Thoracic aorta (tissue), 2 donors: ENCODE measurements at places on chromosomes 5 and 9.

- no peak overlapping the region for H3K4me3 ChIP-seq
- DNase-seq, result no peak
- H3K27ac ChIP-seq, result no peak overlapping the region
- no peaks in the 10 kb centered on the region for H3K27me3 ChIP-seq
- no peaks in the 10 kb centered on the region for H3K4me1 ChIP-seq
Measured at GRCh38 chr5:163163858-163164257, 273.5 kb upstream of the CCNG1 start.

GRCh38 chr9:27977931-27978330, 404.6 kb upstream of the C9orf72 start:
- no peaks in the 10 kb centered on the region for H3K36me3 ChIP-seq
- no peaks in the 10 kb centered on the region for H3K4me1 ChIP-seq
- no peaks in the 10 kb centered on the region for H3K27me3 ChIP-seq
- H3K27ac ChIP-seq, result no peak overlapping the region

DNA sequence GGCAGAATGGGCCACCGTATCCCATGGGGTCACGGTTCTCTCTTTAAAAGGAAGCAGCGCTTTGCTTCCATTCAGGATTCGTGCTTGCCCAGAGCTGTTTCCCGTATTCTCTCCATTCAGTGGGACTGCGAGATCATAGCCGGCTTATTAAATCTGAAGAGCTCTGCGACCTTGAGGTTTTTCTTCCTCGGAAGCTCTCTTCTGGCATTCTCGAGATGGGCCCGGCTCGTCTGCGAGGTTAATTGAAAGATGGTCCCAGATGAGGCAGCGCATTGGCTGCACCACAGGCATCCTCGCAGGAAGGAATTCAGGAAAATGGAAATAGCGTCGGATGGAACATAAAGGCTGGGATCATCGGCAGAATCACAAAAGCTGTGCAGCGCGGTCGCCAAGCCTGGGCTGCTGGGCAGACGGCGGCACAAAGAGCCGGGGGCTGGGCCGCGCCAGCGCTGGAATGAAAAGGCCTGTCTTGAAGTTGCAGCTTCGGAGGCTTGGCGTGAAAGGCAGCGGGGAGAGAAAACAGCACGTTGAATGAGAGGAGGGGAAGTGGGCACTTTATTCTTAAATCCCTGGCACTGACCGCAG, 236.2 kb downstream of the IRX2 start:
- no peak overlapping the region for H3K4me3 ChIP-seq
- H3K4me1 ChIP-seq, result no peaks in the 10 kb centered on the region
- no peak for DNase-seq
- H3K36me3 ChIP-seq, result no peaks in the 10 kb centered on the region
- H3K27me3 ChIP-seq, result no peaks in the 10 kb centered on the region
- H3K27ac ChIP-seq, result no peak overlapping the region

- no peaks in the 10 kb centered on the region for H3K36me3 ChIP-seq
- peaks cover 18% of the 10 kb centered on the region for H3K4me1 ChIP-seq
- H3K4me3 ChIP-seq, result no peak overlapping the region
- no peaks in the 10 kb centered on the region for H3K27me3 ChIP-seq
Measured at GRCh38 chr9:122029898-122030297, 63.2 kb downstream of the TTLL11 start.

GRCh38 chr9:114270120-114270975, 52.5 kb upstream of the ORM1 start:
- no peaks in the 10 kb centered on the region for H3K27me3 ChIP-seq
- H3K4me1 ChIP-seq, result no peaks in the 10 kb centered on the region
- no peak overlapping the region for H3K27ac ChIP-seq
- H3K36me3 ChIP-seq, result peaks cover 8% of the 10 kb centered on the region
- DNase-seq, result no peak
- no peak overlapping the region for H3K4me3 ChIP-seq

DNA sequence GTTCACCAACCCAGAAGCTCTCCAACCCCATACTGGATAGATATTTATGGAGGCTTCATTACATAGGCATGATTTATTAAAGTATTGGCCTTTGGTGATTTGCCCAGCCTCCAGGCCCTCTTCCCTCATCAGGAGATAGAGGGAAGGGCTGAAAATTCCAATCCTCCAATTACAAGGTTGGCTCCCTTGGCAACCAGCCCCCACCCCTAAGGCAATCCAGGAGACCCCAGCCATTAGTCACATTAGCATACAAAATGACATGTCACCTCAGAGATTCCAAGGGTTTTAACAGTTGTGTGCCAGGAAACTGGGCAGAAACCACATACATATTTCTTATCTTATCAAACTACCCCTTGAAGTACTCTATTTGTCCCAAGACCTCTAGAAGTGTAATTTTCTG, 210.0 kb downstream of the HINT1 start:
- H3K4me3 ChIP-seq, result no peak overlapping the region
- H3K27ac ChIP-seq, result no peak overlapping the region
- no peaks in the 10 kb centered on the region for H3K4me1 ChIP-seq
- DNase-seq, result no peak
- H3K27me3 ChIP-seq, result no peaks in the 10 kb centered on the region

- H3K36me3 ChIP-seq, result no peaks in the 10 kb centered on the region
- no peak for DNase-seq
- H3K27ac ChIP-seq, result no peak overlapping the region
- no peak overlapping the region for H3K4me3 ChIP-seq
- no peaks in the 10 kb centered on the region for H3K4me1 ChIP-seq
Measured at GRCh38 chr9:85872463-85872862, 68.5 kb upstream of the NAA35 start.

DNA sequence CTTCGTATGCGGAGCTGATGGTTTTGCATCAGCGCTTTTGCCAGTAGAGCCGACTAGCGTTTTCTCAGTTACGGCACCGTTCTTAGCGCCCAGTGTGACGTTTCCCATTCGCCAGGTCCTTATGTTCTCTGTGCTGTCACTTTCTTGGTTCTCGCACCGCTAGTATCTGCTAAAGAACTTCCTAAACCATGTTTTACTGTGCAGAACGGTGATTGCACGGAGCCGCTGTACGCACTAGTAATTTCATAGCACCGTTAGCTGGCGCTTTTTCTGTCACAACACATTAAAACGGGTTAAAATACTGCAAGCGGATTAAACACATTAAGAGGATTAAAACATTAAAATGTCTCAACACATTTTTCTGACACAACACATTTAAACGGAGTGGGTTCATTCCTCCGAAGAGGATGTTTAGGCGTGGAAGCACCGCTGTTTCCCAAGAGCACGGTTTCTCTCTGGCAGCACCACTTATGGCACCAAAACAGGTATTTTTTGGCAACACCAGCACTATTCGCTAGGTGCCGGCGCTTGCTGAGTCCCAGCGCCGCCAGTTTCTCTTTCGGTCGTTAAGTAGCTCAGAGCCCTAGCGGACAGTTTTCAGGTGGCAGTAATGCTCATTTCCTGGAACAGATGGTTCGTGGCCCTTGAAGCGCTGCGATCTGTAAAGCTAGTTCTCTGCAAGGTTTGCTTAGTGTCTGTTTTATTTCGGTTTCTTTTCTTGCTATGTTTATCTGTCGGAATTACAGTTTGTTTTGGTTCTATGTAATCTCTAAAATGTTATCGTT, 20.3 kb downstream of the ANXA2R start:
- H3K36me3 ChIP-seq, result no peaks in the 10 kb centered on the region
- no peak for DNase-seq
- H3K4me1 ChIP-seq, result no peaks in the 10 kb centered on the region
